GM10248 (cell line): ENCODE measurements at places on chromosomes 12 and 14.

DNA sequence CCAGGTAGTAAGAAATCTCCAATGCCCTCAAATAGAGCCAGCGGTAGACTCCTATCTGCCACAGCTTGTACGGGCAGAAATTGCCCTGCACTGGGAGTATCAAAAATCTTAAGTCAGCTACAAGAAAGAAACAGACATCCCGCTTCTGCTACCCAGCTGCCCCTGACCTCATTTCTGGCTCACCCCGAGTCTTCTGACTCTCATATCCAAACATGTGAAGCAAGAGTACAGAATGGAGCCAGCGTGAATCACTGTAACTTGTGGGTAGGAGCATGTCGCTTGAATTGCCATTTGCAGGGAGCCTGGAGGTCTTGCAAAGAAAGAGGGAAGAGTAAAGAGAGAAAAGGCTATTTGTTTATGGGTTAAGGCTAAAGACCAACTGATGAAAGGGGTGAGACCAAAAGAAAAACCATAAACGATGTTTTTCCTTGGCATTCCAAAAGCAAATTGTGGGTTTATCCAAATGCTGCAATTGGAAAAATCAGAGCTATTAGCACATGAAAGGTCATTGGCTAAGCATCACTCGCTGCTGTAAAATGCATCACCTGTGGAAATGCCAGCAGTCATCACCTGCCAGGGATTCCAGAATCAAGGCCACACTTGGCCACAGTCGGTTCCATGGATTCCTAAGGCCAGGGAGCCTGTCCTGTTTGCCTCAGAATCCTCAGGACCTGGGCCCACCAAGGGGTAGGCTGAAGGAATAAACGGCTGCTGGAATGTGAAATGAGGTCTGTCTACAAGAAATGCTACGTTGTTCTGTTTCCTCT lies 86.6 kb downstream of the FOXN3 start:
- no peak for DNase-seq

- no peak for DNase-seq
Measured at GRCh38 chr14:105283028-105283427, 17.8 kb downstream of the BRF1 start.

- DNase-seq = peak; percentile 26
Measured at GRCh38 chr12:122197612-122197966, 5.9 kb upstream of the B3GNT4 start.

- DNase-seq = no peak
Measured at GRCh38 chr12:115209230-115209629, 525.3 kb upstream of the TBX3 start.

GRCh38 chr14:89309670-89310177 lies 107.3 kb downstream of the FOXN3 start:
- no peak for DNase-seq

DNA sequence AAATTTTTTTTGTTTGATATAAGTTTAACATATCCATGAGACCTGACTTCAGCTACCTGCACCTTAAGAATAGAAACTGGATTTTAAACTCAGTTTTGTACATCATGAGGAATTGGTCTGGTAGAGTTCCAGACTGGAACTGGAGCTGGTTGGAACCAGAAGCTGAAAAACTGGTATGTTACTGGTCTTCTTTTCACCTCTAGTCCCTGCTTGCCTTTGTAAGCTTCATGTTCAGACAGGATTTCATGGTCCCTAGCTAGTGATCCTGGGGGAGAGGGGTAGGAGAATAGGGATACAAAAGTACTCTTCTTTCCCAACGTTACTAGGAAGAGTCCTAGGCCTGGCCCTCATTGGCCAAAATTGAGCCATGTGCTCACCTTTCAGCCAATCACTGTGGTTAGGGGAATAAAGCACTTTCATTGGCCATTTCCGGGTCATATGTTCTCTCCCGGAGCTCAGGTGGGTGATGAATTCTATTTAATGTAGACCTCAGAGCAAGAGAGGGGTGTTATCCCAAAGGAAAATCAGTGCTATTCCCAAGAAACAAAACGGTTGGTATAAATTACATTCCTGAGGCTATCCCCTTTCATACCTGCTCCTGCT lies 36.9 kb upstream of the APPL2 start:
- no peak for DNase-seq

DNA sequence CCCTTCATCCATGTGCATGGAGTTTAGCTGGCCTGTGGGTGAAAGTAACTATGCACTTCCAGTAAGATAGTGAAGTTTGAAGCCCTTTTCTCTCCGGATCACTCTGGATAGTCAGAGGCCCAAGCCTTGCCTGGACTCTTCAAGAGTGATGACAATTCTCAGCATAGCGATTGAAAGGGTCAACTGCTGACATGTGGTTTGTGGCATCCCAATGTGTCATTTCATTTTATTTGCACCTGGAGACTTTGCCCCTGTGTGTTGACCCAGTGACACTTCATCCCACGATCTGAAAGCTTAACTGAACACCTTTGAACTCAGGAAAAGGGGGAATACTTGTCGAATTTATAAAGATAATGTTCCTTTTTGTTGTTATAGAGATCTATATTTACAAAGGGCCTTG lies 711.9 kb upstream of the TMEM132C start:
- no peak for DNase-seq

DNA sequence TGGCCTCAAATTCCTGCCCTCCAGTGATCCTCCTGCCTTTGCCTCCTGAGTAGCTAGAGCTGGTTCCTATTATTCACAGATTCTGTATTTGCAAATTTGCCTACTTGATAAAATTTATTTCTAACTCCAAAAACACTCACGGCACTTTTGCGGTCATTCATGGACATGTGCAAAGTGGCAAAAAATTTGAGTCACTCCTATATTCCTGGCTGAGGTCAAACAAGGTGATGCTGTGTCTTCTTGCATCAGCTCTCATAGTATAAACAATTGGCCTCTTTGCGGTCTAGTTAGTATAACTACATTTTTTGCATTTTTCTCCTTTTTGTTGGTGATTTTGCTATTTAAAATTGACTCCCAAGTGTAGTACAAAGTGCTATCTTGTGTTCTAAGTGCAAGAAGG lies 24.7 kb downstream of the ATF1 start:
- DNase-seq = no peak

DNA sequence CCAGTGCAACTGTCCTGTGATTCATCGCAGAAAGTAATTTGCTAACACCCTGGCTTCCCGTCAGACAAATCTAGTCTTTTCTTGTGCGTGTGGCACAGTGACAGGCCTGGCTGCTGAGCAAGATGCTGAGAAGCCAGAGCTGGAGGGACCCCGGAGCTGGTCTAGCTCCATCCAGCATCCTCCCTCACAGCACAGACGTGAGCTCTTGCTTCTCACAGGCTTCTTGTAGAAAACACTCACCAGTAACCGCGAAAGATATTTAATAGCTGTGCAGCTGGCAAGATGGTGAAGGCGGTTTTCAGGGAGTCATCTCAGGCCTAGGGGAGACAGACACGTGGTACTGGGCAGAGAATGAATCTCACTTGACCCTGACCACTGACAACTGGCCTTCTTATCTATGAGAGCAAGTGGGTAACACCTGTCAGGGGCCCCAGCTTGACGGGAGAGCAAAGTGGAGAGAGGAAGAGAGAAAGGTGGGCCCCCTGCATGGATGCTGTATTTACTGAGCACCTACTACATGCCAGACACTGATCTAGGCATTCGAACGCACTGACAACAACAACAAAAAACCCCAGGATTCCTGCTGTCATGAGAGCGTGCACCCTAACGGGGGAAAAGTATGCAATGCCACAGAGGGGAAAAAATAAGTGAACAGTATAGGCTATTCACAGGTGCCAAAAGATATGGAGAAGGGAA lies 63.3 kb downstream of the CCDC88C start:
- DNase-seq = no peak

DNA sequence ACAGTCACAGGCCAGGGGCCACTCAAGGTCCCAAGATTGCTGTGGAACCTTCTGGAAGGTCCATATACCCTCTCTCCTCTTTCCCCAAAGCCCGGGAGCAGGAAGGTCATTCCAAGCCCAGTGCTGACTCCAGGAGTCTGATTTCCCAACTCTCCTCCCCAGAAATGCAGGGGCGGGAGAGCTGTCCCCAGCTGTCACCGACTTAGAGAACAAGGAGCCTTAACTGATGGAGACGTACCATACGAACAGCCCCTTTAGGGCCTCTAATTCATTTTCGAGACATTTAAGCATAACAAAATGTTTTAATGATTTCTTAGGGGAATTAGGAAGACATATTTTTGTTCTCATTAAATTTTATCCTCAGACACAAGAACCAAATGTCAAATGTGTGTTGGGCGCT lies 99.2 kb downstream of the PHETA1 start:
- no peak for DNase-seq

- DNase-seq = no peak
Measured at GRCh38 chr14:78010688-78011087, 159.5 kb upstream of the NRXN3 start.

- no peak for DNase-seq
Measured at GRCh38 chr12:30878024-30878423, 48.5 kb upstream of the TSPAN11 start.

DNA sequence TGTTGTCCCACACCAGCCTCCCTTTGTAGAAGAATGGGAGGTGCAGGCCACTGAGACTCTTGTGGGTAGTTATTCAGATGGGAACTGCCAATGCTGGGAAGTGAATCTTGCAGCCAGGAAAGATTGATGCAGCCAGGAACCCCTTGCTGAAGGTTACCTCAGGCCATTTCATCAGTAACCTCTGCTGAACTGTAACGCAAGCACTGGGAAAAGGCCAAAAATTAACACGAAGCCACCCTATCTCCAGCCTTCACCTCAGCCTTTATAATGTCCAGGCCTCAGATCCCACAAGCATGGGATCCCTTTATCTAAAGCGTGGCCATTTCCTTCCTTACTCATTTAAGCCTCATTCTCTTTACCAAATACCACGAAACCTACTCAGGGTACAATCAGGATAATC lies 211.1 kb downstream of the SPTSSA start:
- no peak for DNase-seq

GRCh38 chr12:104790296-104791125 lies 167.6 kb downstream of the SLC41A2 start:
- DNase-seq = peak; percentile 31

DNA sequence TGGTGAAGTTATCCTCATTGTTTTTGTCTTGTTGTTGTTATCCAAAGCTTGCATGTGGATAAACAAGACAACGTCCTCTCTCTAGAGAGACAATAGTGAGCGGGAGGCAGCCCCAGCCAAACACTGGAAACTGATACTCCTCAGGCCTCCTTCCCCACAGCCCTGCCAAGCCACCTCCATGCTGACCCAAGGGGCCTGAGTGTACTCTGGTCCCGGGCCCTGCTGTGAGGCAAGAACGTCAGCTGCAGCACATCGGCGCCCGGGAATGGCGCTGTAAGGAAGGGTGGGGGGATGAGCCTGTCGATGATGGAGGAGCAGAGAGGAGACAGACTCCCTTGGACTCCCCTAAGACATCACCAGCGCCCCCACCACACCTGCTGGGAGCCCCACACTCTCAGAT lies 83.6 kb downstream of the ANO2 start:
- no peak for DNase-seq

DNA sequence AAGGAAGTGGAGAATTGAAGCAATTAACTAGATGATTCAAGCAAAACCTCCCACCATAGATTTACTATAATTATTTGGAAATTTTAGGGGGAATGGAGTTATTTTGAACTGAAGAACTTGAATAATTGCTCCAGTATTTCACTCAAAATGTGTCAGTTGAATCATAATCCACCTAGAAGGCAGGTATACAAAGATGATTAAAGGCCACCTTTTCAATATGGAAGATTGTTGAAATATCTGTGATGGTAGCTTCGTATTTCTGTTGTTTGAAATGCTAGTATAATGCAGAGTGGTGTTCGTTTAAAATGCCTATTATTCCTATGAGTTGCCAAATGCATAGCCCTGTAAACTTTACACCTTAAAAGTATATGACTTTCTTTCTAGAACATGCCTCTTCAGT lies 3.1 kb downstream of the HMGA2 start:
- no peak for DNase-seq

DNA sequence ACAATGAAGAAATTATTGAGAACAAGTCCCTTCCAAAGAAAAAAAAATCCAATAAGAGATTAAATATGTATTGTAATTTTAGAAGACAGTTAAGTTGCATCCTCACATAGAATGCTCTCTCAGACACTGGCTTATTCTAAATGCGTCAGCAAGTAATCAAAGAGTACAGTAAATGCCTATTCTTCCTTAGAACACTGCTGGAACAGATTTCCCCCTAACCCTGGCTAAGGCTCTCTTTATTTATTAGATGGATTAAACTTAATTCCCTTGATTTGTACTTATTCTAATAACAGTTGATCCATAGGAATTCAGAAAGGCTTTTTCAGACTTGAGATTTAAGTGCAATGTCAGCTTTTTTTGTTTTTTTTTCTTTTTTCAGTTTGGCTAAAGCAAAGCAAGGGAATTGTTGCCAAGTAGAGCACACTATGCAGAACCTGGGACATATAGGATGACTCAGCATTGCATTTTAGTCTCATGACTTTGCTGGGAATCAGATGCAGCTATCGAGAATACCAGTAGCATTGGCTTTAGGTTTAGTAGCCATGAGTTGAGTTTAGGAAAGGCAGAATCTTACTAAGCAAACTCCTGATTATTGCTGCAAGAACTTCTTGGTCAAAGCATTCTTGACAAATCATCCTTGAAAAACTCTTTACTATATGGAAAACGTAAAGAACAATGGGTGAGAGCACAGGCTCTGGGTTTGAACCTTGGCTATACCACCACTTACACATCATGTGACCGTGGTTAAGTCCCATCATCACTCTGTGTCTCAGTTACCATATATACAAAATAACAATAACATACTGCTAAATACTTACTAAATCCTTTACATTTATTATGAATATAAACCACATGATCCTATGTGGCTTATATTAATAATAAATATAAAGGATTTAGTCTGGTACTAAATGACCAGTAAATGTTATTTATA lies 26.7 kb downstream of the MED21 start:
- DNase-seq = no peak

DNA sequence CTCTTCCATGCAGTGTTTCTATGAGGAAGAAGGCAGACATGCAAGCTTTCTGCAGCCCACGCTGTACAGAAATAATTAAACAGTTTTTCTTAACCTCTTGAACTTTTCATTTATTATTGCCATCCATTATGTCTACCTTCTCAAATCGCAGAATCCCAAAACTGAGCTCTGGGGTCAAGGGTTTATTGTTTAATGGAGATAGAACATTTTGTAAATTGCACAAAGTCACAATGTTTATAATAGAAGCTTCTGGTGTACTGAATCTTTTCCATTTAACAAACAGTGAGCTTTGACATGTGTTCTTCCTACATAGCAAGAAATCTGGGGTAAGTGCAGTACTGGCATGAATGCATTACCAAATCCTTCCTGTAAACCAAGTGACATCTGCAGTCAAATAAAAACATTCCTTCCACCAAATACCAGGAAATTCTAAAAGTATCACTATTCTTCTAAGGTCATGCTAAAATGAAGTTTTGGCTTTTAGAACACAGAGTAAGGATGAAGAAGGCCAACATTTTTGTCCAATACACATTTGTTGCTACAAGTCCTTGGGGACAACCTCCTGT lies 385.3 kb upstream of the DDHD1 start:
- DNase-seq = no peak

GRCh38 chr12:27355979-27356378 lies 23.3 kb downstream of the BMAL2 start:
- no peak for DNase-seq

- DNase-seq = peak; percentile 10
Measured at GRCh38 chr12:21296751-21297406, 37.8 kb downstream of the SLCO1A2 start.
